ENCODE measurements at places on chromosomes 7 and 10.
A peak's percentile ranks its signal among the peaks of the same experiment; 100 is the strongest.

GRCh38 chr7:66758950-66759628 lies 18.6 kb downstream of the RABGEF1 start:
- no peak for DNase-seq

- no peak for DNase-seq
Observed at GRCh38 chr10:125768219-125768855, 7.3 kb downstream of the MMP21 start.

DNA sequence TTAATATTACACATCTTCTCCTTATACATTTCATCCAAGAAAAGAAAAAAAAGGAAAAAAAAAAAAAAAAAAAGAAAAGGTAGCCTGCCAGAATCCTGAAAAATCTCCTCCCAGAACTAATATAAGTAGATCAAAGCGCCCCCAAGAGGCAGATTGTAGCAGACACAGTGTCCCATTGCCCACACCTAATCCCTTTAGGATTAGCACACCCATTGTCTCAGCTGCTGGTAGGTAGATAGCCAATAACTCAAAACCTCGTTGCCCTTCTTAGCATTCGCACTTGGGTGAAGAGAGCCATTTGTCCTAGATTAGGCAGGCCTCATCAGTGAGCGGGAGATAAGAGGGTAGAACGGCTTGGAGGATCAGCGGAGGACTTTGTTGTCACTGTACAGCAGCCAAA lies 100.2 kb upstream of the SORCS1 start:
- no peak for DNase-seq

GRCh38 chr7:75945297-75946168 lies 30.6 kb downstream of the POR start:
- DNase-seq = no peak

DNA sequence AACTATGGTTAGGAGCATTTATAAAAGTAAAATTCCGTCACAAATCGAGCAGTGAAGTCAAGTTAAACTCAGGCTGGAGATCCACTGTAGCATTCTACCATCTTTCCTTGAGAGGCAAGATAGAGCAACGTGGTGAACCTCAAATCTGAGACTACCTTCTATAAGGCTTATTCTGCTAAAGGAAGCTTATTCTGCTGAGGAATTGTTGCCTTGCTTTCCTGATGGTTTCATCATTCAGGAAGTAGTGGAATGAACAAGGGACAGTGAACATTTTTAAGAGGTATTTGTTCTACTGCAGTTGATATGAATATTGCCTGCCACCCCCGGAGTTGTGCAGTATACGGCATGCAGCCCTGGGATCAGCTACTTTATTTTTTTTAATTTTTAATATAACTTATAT lies 170.8 kb downstream of the VPS50 start:
- DNase-seq = no peak

GRCh38 chr7:90236721-90237289 lies 8.2 kb upstream of the CFAP69 start:
- no peak for DNase-seq

- no peak for DNase-seq
Observed at GRCh38 chr10:43083764-43084163, 6.9 kb downstream of the RET start.

DNA sequence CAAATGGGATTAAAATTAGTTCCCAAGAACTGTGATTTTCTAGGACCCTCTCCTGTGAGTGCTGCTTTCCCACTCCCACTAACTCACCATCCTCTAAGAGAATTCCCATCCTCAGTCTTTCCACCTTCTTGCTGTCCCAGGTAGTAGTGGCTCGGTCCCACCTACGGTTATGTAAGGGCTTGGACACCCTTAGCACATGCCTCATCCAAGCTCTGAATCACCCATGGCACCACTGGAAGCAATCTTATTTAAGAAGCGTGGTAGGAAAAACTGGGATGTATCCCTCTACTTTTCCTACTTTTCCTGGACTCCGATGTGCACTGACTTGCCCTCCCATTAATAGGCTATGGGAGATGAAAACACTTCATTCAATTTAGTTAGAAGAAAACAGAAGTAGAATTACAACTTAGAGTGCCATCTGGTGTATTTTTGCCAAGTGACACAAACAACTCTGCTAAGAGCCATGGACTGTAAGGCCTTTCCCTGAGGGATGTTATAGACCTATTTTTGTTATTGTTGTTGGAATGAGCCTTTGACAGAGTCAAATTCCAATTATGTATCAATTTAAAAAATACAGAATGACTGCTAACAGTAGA lies 13.7 kb upstream of the ANKRD22 start:
- no peak for DNase-seq

DNA sequence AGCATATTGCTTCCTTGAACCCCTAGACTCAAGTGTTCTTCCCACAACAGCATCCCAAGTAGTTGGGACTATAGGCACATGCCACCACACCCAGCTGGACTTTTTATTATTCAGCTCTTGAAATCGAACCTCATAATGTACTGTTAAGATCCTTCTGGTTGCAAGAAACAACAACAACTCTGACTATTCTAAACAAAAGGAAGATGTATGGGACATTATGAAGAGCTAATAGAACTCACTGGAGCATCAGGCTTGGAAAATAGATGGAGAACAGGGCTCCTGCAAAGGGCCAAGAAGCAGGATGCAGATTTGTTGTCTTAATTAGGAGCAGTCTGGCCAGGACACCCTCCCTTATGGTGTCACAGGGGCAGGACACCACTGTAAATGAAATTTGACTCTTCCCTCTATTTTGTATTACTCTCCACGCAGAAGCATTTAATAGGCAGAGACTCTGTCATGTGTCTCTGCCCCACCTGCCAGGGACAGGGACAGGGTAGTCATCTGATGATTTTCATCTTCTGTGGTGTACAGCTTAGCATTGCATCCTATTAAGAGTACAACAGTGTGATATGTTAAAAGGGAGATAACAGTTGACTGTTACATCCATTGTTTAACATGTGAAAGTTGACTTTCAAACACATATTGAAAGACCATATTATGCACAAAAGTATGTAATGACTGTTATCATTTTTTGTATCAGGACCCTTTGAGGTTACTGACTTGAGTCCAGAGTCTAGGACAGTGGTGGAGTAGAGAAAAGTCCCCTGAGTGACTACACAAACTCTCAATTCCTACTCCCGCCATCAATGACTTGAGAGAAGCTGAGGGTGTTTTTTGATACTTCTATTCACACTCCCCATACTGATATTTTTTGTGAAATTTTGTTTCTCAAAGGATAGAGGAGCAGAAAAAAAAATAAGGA lies 157.3 kb downstream of the LRRC4 start:
- DNase-seq = no peak

DNA sequence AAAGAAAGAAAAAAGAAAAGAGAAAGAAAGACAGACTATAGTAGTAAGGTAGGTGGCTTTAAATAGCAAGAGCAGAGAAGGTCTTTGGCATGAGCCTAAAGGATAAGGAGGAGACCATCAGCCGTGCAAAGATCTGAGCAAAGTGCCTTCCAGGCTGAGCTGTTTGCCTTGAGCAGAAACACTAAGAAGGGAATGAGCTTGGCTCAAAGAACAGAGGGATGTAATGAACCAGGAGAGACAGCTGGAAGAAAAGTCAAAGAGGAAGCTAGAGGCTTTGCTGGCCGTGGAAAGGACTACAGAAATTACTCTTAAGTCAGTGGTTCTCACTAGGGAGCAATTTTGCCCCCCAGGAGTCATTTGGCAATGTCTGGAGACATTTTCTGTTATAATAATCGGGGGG lies 228.6 kb downstream of the FGFR2 start:
- no peak for DNase-seq

GRCh38 chr7:116686812-116687419 lies 14.9 kb downstream of the MET start:
- no peak for DNase-seq

- DNase-seq = no peak
Observed at GRCh38 chr7:112646783-112647182, 143.4 kb downstream of the TMEM168 start.

DNA sequence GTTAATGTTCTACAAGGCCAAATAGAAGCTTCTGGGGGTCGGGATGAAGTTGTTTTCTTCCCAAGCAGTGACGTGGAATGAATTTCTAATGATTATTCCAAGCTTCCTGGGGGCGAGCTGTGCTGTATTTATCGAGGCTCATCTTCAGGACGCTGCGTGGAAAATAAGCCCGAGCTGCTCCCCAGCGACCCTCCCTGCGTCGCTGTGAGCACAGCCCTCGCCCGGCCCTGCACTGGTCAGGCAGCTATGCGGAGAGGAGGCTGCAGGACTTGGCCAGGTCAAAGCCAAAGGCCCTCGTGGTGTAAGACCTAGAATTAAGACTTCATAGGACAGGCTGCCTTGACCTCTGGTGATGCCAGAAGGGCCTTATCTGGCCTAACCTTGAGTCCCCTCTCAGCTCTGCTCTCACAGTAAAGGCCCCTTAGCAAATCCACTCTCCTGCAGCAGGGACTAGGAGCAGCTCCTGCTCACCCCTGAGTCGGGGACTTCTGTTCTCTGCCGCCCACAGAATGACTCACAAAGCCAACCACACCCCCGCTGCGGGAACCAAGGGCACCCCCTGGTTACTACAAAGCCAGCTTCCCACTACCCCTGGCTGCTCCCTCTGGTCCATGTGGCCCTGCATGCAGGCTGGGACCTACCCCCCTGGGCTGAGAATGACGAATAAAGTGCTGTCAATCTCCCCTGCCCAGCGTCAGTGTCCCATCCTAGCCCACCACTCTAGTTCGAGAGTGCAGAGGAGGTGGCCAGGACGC lies 501.6 kb downstream of the TCERG1L start:
- DNase-seq = peak; percentile 62

GRCh38 chr10:121804460-121804859 lies 123.4 kb downstream of the ATE1 start:
- no peak for DNase-seq

GRCh38 chr7:140542228-140542603 lies 62.9 kb upstream of the MKRN1 start:
- no peak for DNase-seq

GRCh38 chr7:97009753-97010732 lies 4.7 kb downstream of the DLX6 start:
- no peak for DNase-seq

- DNase-seq = no peak
Observed at GRCh38 chr7:66429498-66430163, 199.1 kb upstream of the KCTD7 start.

DNA sequence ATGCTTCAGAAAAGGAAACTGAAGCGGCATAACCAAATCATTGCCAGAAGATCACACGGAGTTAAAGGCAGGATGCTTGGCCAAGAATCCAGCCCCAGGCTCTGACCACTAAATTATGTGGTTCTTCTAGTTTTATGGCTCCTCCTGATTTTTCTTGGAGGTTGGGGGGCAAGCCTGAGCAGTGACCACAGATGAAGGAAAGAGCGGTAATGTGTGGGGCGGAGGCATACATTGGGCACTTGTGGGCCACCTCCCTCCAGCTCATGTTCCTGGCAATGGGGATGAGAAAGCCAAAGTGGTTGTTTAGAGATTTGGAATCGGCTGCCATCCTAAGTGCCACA lies 3.2 kb downstream of the TRPV6 start:
- DNase-seq = no peak

DNA sequence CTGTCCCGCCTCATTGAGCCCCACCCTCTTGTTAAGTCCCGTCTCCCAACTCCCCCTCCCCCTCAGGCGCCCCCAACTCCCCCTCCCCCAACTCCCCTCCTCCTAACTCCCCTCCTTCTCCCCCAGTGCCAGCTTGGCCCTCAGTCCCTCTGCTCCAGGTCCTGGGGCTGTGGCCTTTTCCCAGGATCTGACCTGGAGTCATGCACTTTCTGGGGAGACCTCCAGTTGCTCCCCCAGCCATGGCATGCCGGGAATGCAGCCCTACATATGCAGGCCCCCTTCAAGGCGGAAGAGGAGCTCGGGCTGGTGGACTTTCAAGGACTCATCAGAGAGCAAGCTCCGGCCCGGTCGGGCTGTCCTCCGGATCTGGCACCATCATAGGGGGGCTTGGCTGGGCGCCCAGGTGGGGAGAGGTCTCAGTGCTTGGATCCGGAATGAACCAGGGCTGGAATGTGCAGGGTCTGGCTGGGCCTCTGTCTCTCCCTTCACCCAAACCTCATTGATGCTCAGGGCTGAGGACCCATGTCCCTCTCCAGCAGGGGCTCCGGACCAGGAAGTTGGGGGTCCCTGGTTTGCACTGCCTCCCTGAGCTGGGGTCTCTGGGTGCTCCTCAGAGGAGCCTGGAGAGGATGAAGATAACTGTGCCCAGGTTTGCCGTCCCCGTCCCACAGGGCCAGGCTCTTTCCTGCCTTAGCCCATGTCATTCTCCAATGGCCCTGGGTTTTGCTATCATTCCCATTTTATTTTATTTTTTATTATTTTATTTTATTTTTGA lies 41.1 kb downstream of the TMEM270 start:
- DNase-seq = peak; percentile 59

DNA sequence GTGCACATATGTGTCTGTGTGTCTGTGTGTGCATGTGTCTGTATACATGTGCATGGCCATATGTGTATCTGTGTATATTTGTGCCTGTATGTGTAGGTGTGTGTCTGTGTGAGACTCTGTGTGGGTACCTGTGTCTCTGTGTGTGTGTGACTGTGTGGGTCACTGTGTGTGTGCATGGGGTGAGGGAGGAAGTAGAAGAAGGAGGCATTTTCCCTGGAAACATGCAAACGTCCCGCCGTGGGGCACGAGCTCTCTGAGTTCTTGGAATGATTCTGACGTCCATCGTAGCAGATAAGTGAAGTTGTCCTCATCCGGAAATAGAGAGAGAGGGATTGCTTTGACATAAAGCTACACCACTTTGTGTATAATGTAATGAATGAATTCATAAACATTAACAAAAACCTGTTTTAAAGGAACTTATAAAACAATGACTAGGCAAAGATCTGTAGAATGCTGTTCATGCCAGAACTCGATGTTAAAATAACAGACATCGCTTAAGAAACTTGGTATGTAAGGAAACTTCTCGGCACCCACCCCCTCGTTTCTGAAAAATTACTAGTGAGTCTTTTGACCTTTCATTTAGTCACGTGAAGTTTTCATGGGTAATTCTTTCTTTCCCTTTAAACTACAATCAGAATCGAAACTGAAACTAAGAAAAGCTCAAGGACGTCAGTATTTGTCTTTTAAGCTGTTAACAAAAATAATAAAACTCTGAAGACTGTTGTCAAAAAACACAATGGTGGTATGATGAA lies 43.6 kb upstream of the KLF6 start:
- DNase-seq = no peak

DNA sequence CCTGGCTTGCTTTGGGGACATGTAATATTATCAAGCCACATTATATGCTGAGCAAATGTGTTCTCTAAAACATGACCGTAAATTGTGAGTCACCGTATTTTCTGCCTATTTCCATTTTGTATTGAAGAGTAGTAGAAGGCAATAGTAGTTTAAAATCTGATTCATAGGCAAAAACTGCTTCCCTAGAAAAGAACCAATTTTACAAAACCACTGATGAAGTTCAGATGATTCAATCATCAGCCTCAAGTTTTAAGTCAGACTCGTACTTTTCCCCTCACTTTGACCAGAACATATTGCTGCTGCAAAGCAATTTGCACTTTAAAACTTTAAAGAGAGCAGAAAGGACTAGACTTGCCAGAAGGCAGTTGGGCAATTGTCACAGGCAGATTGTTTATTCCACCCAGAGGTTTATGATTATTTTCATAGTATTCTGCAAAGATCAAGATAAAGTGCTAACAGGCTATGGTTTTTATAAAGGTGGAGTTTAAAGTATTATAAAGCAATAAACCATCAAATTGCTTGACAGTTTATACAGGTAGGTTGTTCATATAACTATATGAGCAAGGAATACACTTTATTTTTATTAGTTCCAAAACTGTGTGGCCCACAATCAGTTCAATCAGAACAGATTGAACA lies 168.2 kb downstream of the ETV1 start:
- DNase-seq = no peak

GRCh38 chr7:114949231-114949630 lies 27.3 kb downstream of the MDFIC start:
- DNase-seq = no peak
